ENCODE measurements at places on chromosomes 16 and 17.

DNA sequence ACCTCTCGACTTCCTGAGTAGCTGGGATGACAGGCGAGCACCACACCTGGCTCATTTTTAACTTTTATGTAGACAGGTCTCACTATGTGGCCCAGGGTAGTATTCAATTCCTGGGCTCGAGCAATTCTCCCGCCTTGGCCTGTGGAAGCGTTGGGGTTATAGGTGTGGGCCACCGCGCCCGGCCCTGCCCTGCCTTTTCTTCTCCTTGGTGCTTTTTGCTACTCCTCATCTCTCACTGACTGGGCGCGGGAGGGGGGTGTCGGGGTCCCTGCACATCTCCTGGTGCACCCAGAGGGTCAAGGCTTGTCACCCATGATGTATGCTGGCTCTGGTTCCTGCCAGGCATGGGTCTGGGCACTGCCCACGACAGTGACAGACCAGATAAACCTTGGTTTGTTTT lies 2.9 kb downstream of the MCRIP2 start:
- DNase-seq = no peak

GRCh38 chr17:4375039-4375748 lies 8.7 kb upstream of the UBE2G1 start:
- DNase-seq = no peak

DNA sequence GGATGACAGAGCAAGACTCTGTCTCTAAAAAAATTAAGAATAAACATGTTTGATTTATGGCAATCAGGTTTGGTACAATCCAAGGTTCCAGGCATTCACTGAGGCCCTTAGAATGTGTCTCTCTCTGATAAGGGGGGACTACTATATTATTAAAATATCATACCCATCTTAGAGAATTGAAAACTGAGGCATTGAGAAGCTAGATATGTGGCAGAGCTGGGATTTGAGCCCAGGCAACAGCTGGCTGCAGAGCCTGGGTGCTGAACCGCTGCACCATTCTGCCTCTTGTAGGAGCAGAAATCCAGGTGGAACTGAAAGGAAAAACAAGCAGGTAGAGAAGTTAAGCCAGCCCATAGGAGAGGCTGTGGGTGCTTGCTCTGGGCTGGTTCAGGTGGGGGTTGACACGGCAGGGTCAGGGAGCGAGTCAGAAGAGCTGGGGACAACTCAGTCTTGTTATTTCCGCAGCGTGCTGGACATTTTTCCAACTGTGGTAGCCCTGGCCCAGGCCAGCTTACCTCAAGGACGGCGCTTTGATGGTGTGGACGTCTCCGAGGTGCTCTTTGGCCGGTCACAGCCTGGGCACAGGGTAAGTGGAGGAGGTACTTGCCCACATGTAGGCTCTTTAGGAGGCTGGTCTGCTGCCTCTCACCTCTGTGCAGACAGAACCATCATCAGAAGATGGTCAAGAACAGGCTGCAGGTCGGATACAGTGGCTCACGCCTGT lies 62.5 kb downstream of the WIPI1 start:
- DNase-seq = no peak

DNA sequence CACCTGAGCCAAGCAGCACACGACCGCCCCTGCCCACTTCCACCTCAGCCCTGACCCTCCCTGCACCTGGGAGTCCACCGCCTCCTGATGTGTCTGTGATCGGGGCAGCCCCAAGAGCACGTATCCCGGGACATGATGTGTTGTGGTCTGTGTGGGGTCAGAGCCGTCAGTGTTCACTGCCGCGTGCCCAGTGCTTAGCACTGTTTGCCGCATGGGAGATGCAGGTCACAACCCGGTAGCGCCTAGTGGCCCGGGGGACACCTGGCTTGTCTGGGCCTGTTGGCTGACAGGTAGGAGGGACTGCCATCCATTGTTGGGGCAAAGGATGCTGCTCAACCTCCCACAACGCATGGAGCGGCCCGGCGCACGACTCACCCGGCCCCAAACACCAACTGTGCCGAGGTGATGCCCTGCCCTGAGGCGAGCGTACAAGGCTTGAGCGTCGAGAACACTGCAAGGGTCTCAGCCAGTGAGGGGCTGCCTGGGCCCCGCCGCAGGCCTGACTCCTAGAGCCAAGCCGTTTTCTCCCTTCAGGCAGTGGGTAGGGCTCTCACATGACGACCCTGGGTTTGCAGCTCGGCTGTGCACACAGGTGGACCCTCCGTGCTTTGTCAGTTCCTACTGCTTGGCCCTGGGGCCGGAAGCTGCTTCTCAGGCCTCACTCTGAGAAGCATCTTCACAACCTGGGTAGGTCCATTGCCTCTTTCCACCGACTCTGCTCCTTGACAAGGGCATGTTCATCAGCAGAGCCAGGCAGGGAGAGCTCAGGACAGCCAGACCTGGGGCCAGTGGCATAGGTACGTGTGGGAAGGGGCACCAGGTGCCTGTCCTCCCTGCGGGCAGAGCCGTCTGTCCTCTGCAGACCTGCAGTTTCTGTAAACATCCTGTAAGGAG lies 5.9 kb upstream of the C16orf95 start:
- DNase-seq = no peak

- DNase-seq = peak; percentile 19
These were observed 767 bp downstream of the SYNGR2 start for GRCh38 chr17:78168903-78169793.

- DNase-seq = no peak
These were observed 129.9 kb upstream of the RBL2 start for GRCh38 chr16:53304334-53304733.

- no peak for DNase-seq
These were observed 4.4 kb downstream of the MAP3K3 start for GRCh38 chr17:63626551-63627180.

DNA sequence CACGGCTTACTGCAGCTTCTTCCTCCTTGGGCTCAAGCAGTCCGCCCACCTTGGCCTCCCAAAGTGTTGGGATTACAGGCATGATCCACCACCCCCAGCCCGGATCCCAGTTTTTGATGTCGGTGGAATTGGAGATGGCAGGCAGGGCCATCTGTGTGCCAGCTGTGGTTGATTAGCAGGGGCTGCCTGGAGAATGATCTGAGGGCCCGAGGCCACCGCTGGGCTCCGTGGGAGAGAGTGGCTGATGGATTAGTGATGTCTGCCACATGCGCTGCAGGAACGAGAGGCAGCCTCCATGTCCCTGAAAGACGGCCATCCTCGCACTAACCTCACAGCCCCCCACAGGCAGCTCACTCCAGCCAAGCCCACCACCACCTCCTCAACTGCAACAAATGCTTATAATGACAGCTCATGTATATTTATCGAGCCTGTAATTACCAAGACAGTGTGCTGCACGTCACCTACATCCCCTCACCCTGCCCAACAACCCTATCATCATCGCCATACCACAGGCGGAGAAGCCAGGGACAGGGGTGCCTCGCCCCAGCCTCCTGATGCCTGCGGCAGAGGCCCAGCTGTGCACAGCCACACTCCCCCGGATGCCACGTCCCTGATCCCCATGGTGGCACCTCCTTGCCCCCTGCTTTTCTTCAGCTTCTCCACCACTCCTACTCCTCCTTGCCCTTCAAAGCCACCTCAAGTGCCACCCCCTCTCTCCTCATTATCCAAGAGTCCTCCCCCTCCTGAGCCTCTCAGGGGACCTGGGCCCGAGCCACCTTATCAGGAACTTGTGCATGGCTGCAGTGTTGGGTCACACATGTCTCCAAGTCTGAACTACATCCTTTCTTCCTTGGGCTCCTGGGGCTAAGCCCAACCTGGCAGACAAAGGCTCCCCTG lies 33.2 kb downstream of the ACTG1 start:
- DNase-seq = peak; percentile 36

GRCh38 chr17:39404542-39405378 lies 3.3 kb upstream of the FBXL20 start:
- DNase-seq = peak; percentile 94

GRCh38 chr16:58121132-58121531 lies 8.0 kb downstream of the CFAP20 start:
- DNase-seq = no peak

DNA sequence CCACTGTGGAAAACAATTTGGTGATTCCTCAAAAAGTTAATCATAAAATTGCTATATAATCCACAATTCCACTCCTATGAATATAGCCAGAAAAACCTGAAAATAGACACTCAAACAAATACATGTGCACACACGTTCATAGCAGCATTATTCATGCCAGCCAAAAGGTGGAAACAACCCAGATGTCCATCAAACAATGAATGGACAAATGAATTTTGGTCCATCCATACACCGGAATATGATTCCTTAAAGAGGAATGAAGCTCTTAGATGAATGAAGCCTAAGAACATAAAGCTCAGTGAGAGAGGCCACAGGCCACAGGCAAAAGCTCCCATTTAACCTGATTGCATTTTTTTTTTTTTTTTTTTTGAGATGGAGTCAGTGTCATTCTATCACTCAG lies 114.6 kb upstream of the TNRC6C start:
- DNase-seq = no peak

DNA sequence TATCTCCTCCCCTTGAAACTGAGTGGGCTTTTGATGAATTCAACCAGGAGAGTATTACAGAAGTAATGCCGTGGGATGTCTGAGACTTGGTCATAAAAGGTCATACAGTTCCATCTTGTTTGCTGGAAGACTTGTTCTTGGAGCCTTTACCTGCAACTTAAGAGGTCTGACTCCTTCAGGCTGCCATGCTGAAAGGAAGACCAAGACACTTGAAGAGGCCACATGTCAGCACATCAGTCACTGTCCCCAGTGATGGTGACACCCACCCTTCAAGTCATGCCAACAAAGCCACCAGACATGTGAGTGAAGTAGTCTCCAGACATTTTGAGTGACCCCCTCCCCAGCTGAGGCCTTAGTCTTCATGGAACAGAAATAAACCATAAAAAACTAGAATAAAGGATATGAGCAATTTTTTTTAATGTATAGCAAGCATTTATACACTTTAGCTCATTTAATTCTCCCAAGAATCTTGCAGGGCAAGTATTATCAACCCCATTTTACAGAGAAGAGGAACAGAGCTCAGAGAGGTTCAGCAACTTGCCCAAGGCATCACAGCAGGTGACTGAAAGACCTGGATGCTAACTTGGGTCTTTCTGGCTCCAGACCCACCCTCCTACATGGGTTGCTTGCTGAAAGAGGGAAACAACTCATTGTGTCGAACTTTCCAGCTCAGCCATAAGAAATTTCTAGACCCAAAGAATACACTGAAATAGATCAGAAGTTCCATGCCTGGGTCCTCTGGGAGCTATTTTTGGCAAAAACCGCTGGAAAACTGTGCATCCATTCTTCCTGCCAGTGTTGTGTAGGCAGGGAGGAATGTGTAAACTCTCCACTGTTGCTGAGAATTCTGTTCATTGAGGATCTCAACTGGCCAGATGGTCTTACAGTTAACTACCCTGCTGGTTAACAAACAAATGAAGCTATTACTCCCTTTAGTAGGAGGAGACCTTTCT lies 38.1 kb downstream of the SOCS1 start:
- DNase-seq = no peak

DNA sequence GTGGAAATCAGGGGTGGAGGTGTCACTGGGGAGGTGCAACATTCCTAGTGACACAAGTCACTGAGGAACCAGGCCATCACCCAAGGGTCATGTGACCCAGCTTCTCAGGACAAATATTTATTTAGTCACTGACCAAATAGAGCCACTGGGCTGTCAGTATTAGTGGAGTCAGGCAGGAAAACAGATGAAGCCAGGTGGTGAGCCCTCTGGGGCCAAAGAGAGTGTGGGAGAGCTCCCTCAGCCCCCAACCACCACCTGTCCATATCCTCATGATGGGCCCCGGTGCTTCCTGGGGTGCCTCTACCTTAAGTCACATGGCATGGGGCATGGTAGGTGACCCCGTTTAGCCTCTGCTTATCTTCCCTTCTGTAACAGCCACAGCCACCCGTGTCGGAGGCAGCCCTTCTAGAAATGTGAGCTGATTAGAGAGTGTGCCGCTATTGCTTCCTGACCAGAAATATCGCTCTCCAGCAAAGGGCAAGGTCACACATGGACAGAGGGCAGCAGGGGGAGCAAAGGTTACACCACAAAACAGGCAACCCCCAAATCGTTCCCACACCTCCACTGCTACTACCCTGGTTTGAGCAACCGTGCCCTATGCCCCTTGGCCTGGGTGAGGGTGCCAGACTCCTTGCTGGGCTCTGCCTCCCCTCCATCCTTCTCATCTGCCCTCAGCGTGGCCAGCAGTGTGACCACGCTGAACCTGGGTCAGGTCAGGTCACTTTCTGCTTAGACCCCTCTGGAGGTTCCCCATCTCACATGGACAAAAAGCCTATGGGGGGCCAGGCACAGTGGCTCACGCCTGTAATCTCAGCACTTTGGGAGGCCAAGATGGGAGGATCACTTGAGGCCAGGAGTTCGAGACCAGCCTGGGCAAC lies 8.6 kb upstream of the AKTIP start:
- no peak for DNase-seq

DNA sequence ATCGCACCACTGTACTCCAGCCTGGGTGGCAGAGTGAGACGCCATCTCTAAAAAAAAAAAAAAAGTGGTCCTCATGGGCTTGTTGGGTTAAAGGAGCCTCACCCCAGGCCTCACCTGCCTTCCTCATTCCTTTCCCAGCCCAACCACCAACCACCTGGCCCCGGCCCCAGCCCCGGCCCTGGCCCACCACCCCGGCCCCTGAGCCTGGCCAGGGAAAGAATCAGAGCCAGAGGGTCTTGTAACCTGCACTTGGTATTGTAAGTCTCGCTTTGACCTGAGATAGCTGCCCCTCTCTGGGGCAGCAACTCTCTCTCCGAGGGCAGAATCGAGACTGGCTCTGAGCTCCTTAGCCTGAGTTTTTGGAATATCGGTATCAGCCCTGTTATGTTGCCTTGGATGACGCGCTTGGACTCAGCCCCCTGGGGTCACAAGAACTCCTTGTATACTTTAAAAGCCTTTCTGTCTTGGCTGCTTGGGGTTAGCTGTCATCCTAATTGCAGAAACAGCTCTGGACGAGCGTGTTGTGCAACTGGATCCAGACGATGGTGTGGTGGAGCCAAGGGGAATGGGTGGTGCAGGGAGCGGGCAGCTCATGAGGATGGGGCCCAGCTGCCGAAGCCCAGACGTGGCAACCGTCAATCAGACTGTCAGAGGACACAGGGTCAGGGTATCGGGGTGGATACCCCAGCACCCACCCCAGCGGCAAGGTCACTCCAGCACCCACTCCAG lies 14.6 kb downstream of the SMTNL2 start:
- DNase-seq = peak; percentile 37

- DNase-seq = peak; percentile 96
These were observed 238.7 kb upstream of the CIBAR2 start for GRCh38 chr16:85350973-85351372.

DNA sequence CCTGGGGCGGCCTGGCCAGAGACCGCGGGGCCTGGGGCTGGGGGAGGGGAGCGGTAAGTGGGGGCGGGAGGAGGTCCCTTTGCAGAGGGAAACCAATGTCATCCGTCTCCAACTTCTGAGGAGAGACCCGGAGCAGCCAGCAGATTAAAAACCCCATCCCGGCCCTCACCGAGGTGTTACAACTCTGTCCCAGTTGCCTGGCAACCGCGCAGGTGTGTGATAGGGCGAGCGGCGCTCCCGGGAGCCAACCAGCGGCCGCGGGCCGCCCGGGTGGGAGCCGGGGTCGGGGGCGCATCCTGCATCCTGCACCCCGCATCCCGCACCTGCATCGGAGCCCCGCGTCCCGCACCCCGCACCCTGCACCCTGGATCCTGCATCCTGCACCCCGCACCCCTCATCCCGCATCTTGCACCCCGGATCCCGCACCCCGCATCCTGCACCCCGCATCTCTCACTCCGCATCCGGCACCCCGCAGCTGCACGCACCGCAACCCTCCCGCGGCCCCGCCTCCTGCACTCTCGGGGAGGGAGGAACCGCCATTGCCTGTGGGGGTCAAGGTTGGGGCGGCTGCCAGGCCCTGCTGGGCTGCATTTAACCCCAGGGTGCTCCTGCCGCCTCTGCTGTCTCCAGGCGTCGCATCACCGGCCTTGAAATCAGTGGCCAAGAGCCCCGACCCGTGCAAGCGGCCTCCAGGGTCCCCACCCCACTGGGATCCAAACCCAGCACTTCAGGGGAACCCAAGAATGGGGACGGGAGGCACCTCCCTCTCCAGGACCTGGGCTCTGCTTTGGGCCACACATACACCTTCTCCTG lies 47.3 kb downstream of the RTN4RL1 start:
- no peak for DNase-seq

All from fibroblast of skin of right quadriceps (primary cell).